ENCODE measurements at places on chromosomes 5 and 9.

GRCh38 chr9:83977196-83977595 lies 2.8 kb downstream of the HNRNPK start:
- no peak for DNase-seq

- DNase-seq = no peak
Observed at GRCh38 chr9:27338527-27338903, 41.6 kb upstream of the EQTN start.

- no peak for DNase-seq
Observed at GRCh38 chr9:70901746-70902145, 219.7 kb downstream of the TRPM3 start.

DNA sequence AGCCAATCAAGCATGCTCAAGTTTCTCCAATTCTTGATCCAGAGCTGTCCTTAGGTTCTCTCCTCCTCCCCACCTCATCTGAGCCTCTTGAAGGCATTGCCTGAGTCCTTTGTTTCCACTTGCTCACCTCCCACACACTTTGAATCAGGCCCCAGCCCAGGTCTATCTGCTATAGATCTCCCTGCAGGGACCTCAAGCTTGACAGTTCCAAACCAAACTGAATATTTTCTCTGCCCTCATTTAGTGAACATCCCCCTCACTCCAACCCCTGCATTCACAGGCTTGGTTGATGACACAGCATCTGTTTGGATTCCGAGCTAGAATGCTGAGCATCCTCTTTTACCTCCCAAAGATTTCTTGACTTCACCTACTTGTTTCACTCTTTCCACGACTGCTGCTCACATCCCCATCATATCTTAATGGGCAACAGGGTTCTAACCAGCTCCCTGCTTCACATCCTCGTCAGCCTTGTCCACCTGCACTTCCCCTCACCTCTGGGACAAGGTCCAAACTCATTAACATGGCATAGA lies 474.5 kb downstream of the ZSWIM6 start:
- DNase-seq = no peak

DNA sequence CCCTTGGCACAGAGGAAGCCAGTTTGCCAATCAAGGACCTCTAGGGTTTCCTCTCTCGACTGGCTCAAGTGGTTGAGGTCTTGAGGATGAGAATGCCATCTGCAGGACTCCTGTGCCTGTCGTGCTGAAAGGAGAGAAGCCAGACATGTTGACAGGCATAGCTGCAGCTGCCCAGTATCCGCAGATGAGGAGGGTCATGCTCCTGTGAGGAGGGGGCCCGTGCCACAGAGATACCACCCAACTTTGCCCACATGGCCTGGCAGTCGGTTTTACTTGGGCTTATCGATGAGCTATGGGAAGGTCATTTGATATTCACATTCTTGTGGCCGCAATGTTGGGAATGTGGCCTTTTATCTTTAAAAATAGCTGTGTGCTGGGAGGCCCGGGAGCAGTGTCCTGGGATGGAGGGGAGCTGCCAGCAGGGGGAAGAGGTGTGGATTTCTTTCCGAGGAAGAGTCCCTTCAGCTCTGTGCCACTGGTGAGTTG lies 17.4 kb downstream of the FRMPD1 start:
- no peak for DNase-seq

DNA sequence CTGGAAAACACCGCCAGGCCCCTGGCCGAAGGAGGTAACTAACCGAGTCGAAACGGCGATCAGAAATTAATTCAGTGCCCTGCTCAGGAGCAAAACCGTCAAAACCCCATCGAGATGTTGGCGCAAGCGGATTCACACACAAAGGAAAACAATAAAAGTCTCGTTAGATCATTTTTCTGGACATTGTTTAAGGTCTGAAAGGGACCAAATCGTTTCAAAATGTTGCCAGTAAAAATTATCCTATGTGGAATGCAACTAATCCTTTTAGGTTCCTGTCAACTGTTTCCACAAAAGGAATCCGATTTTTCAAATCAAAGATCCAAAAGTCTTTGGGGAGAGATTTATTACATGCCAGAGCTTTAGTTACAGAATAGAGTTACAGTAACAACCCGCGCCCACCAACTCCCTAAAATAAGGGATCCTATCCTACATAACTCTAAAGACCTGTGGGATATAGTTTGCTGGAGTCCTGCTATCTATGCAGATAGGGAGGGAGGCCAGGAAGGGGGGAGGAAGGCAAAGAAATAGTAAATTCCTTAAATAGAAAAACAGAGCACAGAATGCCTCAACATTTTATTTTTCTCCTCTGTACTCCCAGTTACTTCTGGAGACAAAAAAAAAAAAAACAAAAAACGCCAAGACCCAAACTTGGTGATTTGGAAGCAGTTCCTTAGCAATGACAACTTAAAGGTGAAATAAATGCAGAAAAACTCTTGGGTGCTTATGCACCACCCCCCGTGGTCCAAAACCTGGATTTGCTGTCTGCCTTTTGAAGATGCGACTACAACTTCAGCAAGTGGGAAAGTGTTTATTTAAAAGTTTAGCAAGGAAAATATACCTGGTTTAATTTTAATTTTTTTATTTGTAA lies 10.6 kb downstream of the FOXD1 start:
- DNase-seq = no peak

DNA sequence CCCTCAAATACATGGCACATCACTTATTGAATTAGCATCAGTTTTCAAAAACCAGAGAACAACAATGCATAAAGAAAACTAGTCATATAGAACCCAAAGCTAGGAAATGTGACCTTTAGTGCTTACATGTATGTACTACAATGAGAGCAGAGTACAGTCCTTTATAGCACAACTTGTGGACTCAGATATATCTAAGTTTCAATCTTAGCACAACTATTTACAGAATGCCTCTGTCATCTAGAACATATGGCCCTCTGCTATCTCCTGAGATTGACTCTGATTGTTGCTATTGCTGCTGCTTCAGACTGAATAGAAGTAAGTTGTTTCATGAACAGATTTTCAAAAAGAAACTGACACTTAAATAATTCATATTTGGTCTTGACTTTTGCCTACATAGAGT lies 1536.2 kb downstream of the EFNA5 start:
- no peak for DNase-seq

- DNase-seq = no peak
Observed at GRCh38 chr5:76524101-76524835, 98.9 kb downstream of the F2RL2 start.

DNA sequence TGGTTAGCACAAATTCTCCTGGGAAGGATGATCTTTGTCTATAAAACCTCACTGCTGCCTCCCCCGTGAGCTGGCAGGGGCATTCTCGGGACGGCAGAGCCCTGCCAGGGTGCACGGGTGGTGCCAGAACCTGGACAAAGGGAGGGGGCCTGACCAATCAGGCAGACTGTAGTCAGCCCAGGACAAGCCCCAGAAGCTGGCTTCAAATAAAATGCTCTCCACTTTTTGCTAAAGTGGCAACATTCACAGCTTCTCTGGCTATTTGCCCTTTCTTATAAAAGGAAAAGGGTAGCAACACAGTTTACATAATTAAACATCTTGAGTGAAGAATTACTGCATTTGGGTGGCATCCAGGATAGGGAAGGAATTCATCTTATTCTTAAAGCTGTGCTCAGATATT lies 14.4 kb downstream of the IL9 start:
- no peak for DNase-seq

- DNase-seq = no peak
Observed at GRCh38 chr5:172603251-172603806, 37.7 kb upstream of the NEURL1B start.

DNA sequence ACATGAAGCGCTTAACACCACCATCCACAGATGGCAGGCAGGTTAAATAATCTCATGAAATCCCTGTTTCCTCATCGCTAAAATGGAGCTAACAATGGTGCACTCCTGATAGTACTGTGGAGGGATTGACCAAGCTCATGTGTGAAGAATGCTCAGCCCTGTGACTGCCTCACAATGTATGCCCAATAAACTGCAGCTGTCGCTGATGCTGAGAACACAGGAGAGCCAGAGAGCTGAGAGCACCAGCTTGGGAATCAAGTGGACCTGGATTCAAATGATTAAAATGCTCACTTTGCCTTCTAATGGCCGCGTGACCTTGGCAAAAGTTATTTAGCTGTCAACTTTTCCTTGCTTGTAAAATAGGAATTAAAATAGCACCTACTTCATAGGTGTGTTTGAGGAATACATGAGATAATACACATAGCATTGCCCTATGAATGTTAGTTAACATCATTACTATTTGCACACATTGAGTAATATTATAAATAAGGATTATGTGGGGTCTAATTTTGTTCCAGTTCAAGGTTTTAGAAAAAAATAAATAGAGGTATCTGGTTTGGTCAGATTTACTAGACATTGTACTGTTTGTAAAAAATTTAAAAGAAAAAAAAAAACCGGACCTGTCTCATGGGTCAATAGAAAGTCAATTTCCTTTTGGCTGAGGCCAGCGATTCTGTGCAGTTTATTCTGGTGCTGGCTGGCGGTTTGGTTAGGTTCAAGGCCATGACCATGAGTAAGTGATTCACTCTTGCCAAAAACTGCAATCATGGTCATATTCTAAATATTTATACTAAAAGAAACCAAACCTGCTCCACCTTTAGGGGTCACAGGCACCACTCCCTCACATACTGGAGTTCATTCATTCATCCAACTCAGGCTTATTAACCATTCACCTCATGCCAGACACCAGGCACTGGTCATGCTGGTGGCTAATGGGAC lies 101.3 kb downstream of the SH3TC2 start:
- DNase-seq = no peak

DNA sequence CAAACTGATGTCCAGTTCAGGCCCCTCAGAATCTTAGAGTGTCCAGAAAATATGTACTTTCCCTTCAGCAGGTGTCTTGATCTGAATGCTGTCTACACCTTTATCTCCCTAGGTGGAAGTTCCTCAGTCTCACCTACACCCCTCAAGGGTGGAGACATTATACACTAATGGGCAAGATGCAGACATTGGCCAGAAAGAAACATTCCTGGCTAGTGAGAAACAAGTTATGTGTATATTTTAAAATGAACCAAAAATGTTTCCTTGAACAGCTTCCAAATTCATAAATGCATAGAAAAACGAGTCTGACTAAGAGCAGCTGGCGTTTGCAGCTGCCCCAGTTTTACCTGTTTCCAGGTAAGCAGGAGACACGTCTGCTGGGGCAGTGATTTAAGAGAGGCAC lies 140.5 kb upstream of the IRX4 start:
- DNase-seq = no peak

GRCh38 chr5:174489920-174490597 lies 234.3 kb upstream of the MSX2 start:
- no peak for DNase-seq

GRCh38 chr5:83377131-83377865 lies 94.2 kb upstream of the VCAN start:
- peak; percentile 76 for DNase-seq

- peak; percentile 97 for DNase-seq
Observed at GRCh38 chr5:140321796-140322195, 18.9 kb upstream of the PFDN1 start.

DNA sequence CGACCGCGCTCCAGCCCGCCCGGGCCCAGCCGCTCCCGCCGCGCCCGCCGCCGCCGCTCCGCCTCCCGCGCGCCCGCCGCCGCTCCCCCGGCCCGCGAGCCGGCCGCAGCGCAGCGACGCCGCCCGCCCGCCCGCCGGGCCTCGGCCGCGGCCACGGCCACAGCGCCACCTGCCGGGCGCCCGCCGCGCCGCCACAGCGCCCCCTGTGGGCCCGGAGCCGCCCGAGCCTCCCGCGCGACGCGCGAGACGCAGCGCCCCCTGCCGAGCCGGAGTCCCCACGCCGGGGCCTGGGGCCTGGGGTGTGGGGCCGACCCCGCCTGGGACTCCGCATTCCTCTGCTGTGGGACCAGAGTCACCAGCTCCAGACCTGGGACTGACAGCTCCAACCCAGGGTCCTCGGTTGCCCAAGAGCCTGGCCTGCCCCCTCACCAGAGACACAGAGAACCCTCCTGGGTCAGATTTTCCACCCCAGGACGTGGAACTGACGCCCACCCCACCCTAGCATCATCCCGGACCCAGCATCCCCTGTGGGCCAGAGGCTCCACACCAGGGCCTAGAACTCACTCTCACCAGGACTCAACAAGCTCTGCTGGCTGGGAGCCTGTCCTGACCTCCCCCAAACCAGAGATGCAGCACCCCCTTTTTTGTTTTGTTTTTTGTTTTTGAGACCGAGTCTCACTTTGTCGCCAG lies at the start of gene RAPGEF1:
Gene RAPGEF1 (minus strand): TSS at position 118 of the 690 bp plus-strand sequence. CDS start 246 bp downstream, outside the sequence.
- DNase-seq = peak; percentile 84

GRCh38 chr5:1666812-1667588 lies 132.6 kb downstream of the MRPL36 start:
- peak; percentile 28 for DNase-seq

GRCh38 chr5:82808960-82809359 lies 268.2 kb downstream of the TMEM167A start:
- DNase-seq = no peak

- peak; percentile 8 for DNase-seq
Observed at GRCh38 chr9:20558566-20559016, 63.7 kb downstream of the MLLT3 start.

- no peak for DNase-seq
Observed at GRCh38 chr9:7287065-7287464, 512.5 kb downstream of the DMAC1 start.

GRCh38 chr9:97698865-97699264 lies 1.7 kb upstream of the XPA start:
- DNase-seq = no peak

Data from suppressor macrophage treated with lipopolysaccharide for 4 hours (primary cell).